Occipital lobe (tissue), 3 donors: ENCODE measurements at places on chromosomes 7 and 10.

DNA sequence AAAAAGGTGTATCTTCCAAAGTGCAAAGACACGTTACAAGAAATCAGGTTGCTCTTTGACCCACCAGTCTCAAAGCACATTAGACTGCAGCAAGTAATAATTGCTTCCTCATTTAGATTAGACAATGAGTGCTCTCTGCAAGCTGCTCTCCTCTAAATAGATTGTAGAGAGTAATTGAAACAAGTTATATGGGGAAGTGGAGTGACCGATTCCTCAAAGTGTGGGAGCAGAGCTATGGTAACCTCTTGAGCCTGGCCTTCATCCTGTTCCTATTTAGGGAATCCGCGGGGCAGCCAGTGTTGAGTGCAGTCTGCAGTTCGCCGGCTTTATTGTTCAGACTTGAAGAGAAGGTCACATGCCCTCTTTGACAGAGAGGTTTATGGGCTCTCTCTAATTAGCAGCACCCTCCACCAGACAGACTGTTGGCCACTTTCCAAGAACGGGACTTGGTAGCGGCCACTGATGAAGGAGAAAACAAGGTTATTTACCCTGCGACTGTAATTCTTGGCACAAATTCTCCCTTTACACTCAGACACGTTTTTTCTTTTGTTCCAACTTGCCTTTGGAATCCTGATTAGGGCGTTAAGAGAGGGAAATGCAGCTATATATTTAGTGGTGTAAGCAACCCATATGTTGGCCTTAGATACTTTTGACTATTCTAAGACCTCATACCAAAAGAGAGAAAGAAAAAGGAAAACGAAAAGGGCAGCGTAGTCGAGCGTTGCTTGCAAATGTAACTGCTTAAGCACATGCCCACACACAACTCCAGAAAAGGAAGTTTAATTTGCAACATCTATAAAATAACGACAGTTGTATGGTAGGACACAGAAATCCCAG is 107.5 kb downstream of the REEP3 start:
- peak; percentile 33 for DNase-seq

- DNase-seq: no peak
Measured at GRCh38 chr10:77625379-77625778, 12.2 kb downstream of the KCNMA1 start.

DNA sequence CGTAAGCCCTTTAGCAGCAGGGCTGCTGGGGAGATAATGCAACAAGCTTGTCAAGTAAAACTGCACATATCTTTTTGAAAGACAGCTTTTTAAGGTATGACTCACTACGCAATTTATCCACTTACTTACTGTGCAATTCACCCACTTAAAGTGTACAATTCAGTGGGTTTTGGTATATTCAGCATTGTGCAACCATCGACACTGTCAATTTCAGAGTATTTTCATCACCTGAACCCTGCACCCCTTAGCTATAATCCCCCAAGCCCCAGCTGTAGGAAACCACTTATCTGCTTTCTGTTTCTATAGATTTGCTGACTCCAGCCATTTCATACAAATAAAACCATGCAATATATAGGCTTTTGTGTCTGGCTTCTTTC is 168.0 kb downstream of the PTPN20 start:
- DNase-seq: no peak

GRCh38 chr7:51062222-51062987 is 254.2 kb downstream of the COBL start:
- DNase-seq: no peak

DNA sequence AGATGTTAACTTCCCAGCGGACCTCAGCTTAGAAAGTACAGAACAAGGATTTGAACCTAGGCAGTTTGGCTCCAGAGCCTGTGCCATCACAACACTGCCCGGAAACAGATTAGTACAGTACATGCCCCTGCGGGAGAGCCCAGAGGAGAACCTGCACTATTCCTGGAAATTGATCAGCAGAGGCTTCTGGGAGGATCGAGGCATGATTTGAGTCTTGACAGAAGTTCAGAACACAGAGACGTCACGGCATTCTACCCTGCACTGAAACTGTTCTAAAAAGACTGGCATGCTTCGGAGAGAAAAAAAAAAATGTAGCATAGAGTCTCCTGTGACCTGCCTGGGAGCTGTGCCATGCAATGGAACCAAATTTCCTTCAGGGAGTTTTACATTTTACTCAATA is 9.2 kb upstream of the IL6 start:
- DNase-seq: no peak

DNA sequence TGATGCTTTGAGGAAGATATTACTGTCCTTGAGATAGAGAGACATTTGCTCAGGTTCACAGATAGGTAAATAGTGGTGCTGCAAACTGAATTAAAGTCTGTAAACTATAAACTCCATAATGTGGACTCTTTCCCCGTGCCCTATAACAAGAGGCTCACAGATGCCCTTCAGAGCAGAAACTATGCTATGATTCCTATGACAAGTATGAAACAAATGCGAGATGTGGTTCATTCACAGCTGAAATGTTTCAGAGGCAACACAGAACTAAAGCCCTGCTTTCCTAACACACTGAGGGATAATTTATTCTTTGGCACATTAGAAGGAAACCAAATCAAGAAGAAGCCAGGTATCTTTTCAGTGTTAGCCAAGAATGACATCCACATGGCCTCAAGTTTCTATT is 13.4 kb downstream of the CHUK start:
- DNase-seq: no peak

GRCh38 chr10:78000956-78001472 is 28.3 kb downstream of the POLR3A start:
- DNase-seq: no peak

DNA sequence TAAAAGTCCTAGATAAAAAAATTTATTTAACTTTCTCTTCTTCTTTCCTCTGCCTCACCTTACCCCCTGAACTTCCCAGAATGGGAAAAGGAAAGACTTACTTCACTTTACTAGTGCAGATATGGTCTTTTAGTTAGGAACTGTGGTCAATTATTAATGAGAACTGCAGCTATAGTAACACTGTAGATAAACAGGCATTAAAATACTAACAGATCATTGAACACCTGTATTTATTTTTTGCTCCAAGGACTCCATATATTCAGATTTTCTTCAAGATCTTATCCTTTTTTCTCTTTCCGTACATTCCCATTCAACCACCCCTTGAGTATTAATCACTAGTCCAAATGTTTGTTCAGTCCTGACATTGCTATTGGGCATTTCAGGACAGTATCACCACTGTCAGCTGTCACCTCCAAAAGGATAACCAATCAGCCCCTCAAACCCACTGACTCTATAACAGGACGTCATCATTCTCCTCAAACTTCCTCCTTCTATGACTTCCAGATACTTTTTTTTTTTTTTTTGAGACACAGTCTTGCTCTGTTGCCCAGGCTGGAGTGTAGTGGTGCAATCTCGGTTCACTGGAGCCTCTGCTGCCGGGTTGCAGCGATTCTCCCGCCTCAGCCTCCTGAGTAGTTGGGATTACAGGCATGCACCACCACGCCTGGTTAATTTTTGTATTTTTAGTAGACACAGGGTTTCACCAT is 4.2 kb downstream of the CPVL start:
- DNase-seq: no peak

GRCh38 chr7:22447762-22448161 is 52.2 kb downstream of the STEAP1B start:
- DNase-seq: no peak

- DNase-seq: no peak
Measured at GRCh38 chr10:4686644-4686996, 139.4 kb upstream of the AKR1E2 start.

DNA sequence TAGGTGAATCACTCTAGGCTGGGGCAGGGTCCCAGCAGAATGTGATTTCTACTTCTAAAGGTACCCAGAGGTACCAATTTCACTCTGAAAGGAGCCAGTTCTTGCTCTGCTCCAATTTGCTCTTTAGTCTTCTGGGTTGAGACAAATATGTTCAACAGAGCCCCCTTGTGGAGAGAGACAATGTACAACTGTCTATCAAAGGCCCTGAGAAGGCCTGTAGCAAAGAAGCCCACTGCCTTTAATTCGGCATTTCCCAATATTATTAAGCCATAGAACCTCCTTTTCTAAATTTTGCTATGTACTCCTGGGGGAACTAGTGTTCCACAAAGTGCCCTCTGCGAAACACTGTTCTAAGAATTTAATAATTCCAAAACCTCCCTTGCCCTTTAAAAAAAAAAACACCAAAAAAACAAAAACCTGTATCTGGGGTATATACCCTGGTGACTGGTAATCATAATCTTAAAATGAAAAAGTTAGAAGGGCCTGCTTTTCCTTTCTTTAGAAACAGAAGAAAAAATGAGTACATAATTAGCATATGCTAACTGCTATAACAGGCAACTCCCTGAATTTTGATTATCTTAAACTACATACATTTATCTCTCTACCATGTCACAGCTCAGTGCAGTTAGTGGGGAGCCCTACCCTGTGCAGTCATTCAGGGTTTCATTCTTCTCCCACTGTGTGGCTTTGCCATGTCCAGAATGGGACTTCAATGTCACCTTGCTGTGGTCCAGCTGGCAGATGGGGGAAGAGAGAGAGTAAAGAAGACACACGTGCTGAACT is 160.9 kb upstream of the BMPER start:
- no peak for DNase-seq

GRCh38 chr7:64558781-64559180 is 4.1 kb downstream of the ZNF680 start:
- no peak for DNase-seq

DNA sequence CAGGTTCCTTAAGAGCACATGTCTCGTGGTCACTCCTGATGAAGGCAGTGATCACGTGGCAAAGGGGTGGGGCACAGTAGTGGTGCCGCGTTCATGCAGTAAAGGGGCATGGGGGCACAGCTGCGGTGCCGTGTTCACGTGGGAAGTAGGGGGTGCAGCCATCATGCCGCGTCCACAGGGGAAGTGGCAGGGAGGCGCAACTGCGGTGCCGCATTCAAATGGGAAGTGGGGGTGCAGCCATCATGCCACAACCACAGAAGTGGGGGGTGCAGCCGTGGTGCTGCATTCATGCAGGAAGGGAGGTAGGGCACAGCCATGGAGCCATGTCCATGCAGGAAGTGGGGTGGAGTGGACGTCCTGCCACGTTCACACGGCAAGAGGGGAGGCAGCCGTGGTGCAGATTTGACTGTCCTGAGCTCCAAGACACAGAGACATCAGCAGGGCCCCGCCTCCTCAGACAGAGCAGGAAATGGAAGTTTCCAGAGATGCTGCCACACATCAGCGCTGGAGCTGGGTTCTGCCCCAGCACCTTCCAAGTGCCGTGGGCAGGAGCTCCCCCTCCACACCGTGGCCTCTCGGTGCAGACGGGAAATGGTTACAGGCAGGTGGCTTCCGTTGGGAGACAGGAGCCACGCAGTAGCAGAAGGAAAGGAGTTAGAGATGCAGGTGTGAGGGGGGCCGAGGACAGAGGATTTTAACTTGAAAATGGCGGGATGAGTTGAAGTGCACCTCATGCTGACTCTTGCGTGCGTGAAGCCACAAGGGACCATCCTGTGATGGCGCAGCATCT is 95.0 kb upstream of the DDC start:
- no peak for DNase-seq

- DNase-seq: no peak
Measured at GRCh38 chr7:108002726-108003598, at the start of gene LAMB1. Gene LAMB1 (minus strand): TSS chr7:108003161. CDS start chr7:108002885, 276 bp downstream.

DNA sequence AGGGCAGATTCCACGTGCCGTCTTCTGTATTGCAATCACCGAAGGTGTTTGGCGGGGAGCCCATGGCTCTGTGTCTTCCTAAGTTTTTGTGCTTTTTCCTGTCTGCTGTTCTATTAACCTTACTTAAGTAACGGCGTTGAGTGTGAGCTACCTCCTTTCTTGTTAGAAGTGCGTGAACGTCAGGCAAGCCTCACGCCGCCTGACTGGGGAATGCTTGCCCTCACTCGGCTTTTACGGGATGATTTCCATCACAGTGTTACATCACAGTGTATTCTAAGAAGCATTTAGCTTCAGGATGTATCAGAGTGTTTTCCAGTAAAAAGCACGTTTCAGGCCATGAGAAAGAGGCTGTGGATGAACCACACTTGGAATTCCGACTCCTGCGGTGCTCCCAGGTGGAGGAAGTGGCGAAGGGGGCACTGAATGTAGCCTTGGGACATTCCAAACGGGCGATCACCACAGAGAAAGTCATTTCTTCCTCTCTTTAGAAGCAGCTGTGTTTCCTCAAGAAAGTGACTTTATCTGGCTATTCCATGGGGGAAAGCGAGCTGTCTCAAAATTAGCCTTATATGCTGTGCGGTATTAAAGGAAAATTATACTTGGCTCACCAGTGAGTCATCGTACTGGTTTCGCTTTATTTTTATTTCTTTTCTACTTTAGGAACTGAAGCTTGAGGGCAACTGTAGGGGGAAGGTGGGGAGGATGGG is 290.7 kb downstream of the KLF6 start:
- no peak for DNase-seq

DNA sequence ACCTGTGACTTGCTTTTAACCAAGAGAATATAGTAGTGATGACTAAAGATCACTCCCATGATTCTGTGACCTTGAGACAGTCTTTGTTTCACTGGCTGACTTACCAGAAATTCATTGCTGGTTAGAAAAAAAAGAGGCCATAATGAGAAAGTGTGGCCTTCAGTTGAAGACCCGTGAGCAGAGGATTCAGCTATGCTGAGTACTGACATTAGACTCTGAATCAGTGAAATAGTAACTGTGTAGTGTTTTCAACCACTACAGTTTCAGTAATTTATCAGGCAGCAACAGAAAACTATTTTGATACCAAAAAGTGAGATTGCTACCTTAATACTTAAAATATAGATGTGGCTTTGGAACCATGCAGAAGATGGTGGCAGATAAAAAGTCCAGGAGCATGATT is 298.0 kb upstream of the KCND2 start:
- DNase-seq: no peak

GRCh38 chr7:41911792-41912191 is 208.9 kb upstream of the INHBA start:
- no peak for DNase-seq

DNA sequence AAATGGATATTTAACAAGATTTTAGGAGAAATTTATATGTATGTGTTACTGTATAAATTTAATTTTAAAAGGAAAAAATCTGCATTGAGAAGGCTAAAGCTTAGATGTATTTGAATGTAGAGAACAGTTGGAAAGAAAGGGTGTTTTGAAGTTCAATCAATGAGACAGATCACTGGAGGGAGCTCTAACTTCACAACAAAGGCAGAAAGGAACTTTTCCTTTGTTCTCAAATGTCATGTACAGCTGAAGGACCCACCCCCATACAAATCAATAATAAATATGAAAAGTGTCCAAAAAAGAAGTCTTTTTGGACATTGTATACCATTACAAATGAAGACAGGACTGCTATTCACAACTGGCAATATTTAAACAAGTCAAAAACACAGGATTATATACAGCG is 403.4 kb downstream of the DNAJB9 start:
- no peak for DNase-seq

GRCh38 chr10:17616403-17617030 is 657 bp downstream of the HACD1 start:
- no peak for DNase-seq

DNA sequence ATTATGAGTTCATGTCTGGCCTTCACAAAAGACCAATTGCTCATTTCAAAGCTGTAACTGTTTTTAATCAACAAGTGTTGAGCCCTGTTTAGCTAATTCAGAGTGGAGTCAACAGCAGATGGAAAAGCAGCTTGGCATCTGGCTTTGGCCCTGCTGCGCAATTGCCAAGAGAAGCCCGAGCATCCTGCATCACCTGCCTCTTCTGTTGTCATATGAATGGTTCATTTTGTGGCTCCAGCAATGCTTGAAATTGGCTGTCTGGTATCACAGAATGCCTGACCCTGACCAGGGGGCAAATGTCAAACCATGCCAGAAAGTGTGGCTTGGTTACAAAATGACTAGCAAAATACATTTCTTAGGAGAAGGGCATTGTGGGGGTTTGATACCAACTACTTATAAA is 296.5 kb upstream of the PHF14 start:
- no peak for DNase-seq
